Small intestine (tissue), 16 donors: ENCODE measurements at places on chromosomes 6 and 20. TPM values are rescaled to one million over a fixed set of nuclear protein-coding genes. Genes with fewer than 3 reads are reported as not detected.

The LTB gene
- 4.0 TPM for polyA plus RNA-seq

The SNAI1 gene
- 1.1 TPM for polyA plus RNA-seq

The EBF4 gene
- 7.4 TPM for polyA plus RNA-seq

- no peaks in the 10 kb centered on the region for H3K36me3 ChIP-seq
- no peaks in the 10 kb centered on the region for H3K27me3 ChIP-seq
- DNase-seq: no peak
- no peaks in the 10 kb centered on the region for H3K4me1 ChIP-seq
- H3K4me3 ChIP-seq: no peak overlapping the region
These were observed 179.0 kb upstream of the MAP3K7 start for GRCh38 chr6:90765895-90766294.

- no peak for DNase-seq
- no peaks in the 10 kb centered on the region for H3K4me1 ChIP-seq
- H3K27me3 ChIP-seq: no peaks in the 10 kb centered on the region
- no peak overlapping the region for H3K4me3 ChIP-seq
- H3K27ac ChIP-seq: no peak overlapping the region
- no peaks in the 10 kb centered on the region for H3K36me3 ChIP-seq
These were observed 537.4 kb upstream of the MMS22L start for GRCh38 chr6:97820400-97820799.

GRCh38 chr6:43016176-43016942 is 2.3 kb downstream of the KLHDC3 start:
- no peaks in the 10 kb centered on the region for H3K27me3 ChIP-seq
- peaks cover 13% of the 10 kb centered on the region for H3K4me1 ChIP-seq
- H3K4me3 ChIP-seq: no peak overlapping the region
- no peak for DNase-seq

GRCh38 chr6:128598571-128598970 is 78.2 kb upstream of the PTPRK start:
- no peak for DNase-seq
- H3K27me3 ChIP-seq: peaks cover 2% of the 10 kb centered on the region
- no peak overlapping the region for H3K4me3 ChIP-seq
- H3K27ac ChIP-seq: no peak overlapping the region
- no peaks in the 10 kb centered on the region for H3K4me1 ChIP-seq

DNA sequence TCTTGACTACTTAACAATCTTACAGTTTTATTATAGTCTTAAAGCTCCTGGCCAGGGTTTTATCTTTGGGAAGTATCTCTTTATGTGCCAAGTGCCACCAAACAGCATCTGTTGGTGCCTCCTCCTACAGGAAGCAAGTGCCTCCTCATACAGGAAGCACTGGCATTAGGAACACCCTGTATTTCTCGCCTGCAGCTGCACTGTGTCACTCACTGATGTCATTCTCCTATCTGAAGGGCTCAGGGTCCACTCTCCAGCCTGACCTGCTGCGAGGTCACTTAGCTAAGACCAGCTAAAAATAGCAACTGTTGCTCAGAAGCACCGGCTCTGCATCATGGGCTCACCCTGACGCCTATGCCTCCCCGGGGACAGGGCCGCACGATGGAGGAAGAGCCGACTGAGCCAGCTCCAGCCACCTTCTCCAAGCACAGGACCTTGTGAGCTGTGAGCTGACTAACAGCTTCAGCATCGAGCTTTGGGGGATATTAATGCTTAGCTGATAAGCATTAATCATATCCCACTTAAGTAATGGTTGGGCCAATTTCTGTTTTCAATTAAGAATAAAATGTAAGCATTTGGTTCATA is 66.3 kb upstream of the CD93 start:
- no peak overlapping the region for H3K27ac ChIP-seq
- H3K36me3 ChIP-seq: no peaks in the 10 kb centered on the region
- peak; percentile 77 for DNase-seq
- H3K27me3 ChIP-seq: no peaks in the 10 kb centered on the region

GRCh38 chr20:17179840-17180239 is 47.0 kb upstream of the PCSK2 start:
- DNase-seq: no peak
- no peak overlapping the region for H3K4me3 ChIP-seq
- no peaks in the 10 kb centered on the region for H3K36me3 ChIP-seq
- H3K27me3 ChIP-seq: no peaks in the 10 kb centered on the region
- H3K27ac ChIP-seq: no peak overlapping the region
- no peaks in the 10 kb centered on the region for H3K4me1 ChIP-seq
